ENCODE measurements at places on chromosomes 4 and X.

DNA sequence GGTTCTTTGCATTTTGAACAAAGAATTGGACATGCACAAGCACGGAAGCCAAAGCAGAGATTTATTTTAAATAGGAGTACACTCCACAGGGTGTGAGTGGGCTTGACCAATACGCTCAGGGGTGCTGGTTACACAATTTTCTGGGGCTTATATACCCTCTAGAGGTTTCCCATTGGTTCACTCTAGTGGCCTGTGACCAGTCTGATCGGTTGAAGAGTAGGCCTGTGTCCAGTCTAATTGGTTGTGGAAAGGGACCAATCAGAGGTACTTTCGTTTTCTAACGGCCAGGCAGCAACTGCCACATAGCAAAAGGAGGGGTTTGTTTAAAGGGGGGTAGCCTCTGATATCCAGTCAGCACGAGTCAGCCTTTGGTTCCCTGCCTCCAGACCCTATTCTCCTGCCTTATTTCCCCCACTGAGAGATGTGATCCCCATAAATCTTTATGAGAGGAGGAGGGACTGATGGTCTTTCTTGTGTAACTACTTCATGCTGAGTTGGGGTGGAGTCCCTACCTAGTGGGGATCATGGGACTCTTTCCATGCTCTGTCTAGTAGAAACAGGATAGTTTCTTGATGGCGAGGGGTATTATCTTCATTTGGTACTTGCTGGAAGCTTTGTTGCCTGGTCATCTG, 11.3 kb upstream of the AREG start:
- no peaks in the 10 kb centered on the region for H3K27me3 ChIP-seq
- no peak for DNase-seq
- H3K4me1 ChIP-seq, result no peaks in the 10 kb centered on the region
- H3K4me3 ChIP-seq, result no peak overlapping the region

- H3K4me1 ChIP-seq, result peaks cover 13% of the 10 kb centered on the region
- H3K27ac ChIP-seq, result no peak overlapping the region
- H3K36me3 ChIP-seq, result no peaks in the 10 kb centered on the region
- no peak overlapping the region for H3K4me3 ChIP-seq
- DNase-seq, result no peak
Measured at GRCh38 chrX:121151293-121151692, 103.9 kb downstream of the GLUD2 start.

DNA sequence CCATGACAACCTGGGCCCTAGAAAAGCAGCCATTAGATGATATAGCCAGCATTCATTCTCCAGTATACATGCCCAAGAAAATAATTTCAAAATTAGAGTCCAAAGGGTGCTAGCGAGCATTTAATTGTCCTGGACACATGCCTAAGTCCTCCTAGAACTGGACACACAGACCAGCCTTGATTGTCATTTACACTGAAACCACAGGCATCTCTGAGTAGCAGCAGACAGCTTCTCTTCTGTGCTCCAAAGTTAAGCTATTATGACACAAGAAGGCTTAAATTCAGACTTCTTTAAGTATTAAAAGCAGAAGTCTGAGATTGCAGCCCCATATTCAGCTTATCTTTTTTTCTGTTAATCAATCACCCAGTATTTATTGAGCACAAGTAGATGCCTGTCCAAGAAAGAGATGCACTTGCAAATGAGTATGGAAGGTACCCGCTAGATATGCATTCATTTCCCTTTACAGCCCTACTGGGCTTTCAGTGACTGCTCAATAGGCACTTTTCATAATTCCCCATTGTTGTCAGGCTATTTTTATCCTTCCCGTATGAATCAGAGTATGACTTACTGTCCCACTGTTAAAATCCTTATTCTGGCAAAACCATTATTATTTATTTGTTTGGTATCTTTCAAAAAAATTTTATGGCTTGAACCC, 374.1 kb downstream of the FBXW7 start:
- no peak overlapping the region for H3K4me3 ChIP-seq
- H3K27me3 ChIP-seq, result no peaks in the 10 kb centered on the region
- no peak for DNase-seq
- peaks cover 30% of the 10 kb centered on the region for H3K4me1 ChIP-seq
- H3K27ac ChIP-seq, result no peak overlapping the region
- H3K36me3 ChIP-seq, result no peaks in the 10 kb centered on the region

GRCh38 chrX:74911494-74911893, 13.8 kb downstream of the NEXMIF start:
- no peaks in the 10 kb centered on the region for H3K4me1 ChIP-seq
- no peaks in the 10 kb centered on the region for H3K27me3 ChIP-seq
- no peaks in the 10 kb centered on the region for H3K36me3 ChIP-seq
- H3K27ac ChIP-seq, result no peak overlapping the region
- H3K4me3 ChIP-seq, result no peak overlapping the region

DNA sequence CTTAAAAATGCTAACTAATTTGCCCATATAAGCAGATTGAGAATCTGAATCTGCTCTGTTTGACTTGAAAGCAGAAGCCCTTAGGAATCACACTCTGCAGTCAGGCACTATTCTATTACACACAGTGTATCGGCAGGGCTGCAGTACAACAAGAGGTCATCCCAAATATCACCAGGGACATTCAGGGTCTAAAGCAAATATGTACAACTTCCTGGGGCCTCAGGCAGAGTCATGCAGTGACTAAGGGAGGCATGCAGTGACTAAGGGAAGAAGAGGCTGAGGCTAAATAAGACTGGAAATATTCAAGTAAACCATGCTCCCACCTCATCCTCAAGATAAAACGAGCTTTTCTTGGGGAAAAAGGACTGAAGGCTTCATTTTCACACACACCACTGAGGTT, 20.9 kb downstream of the MAPK10 start:
- no peak for DNase-seq
- no peak overlapping the region for H3K27ac ChIP-seq
- H3K4me3 ChIP-seq, result no peak overlapping the region
- H3K27me3 ChIP-seq, result no peaks in the 10 kb centered on the region

Measured in WTC11 (cell line).